ENCODE measurements at places on chromosomes 2 and 18.

- no peak for DNase-seq
Measured at GRCh38 chr2:4762951-4763376, 929.2 kb upstream of the SOX11 start.

- DNase-seq, result peak; percentile 47
Measured at GRCh38 chr2:26018184-26019055, 15.5 kb upstream of the RAB10 start.

- no peak for DNase-seq
Measured at GRCh38 chr2:199329466-199329865, 128.3 kb downstream of the SATB2 start.

DNA sequence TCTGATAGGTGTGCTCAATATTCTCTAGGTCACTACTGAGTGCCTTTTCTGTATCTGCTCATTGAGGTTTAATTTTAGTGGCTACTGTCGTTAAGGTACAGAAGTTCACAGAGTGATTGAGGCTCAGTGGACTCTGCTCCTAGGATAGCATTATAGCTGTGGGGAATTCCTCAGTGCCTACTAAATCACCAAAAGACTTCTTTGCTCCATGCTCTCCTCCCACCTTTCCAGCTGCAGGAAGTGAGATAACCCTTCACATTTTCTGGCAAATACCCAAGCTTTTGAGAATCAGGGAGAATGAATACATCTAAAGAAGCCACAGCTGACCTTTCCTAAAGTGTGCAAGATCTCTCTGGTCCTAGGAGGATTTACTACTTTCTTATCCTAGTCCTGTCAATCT is 95.2 kb upstream of the FSIP2 start:
- DNase-seq, result no peak

DNA sequence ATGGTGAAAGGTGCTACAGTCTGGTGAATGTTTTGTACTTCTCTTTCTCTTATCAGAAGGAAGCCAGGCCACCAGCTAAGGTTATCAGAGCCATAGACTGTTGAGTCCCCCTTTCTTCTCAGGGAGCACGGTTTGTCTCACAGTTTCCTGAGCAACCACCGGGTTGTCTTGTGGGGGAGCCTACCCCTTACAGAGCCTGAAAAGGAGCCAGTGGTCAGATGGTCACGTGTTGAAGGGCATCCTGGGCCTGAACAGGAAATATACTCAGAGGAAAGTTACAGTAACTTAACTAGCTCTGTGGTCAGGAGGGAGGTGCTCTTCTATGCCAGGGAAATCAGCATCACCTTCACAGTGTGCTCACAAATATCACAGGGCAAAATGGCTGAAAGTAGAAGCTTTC is 11.6 kb downstream of the CD28 start:
- no peak for DNase-seq

GRCh38 chr2:45541450-45541849 is 69.6 kb downstream of the SRBD1 start:
- DNase-seq, result no peak

- no peak for DNase-seq
Measured at GRCh38 chr18:58800582-58800981, 64.1 kb upstream of the ZNF532 start.

GRCh38 chr2:70958759-70959158 is 19.7 kb upstream of the ANKRD53 start:
- no peak for DNase-seq

DNA sequence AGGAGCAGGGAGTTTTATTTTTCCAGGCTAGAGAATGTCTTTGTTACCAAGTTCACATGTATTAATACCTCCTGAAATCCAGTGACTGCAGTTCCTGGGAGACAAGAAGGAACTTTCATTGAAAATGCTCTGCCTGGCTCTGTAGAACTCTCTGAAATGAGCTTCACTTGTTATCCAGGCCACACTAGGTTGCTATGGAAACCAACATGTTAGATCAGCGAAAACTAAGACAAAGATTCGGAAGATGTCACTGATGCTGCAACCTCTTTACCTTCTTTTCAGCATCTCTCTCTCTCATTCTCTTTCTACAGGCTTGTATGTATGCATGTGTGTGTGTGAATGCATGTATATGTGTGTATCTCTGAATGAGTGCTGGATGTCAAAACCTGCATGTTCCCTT is 218.5 kb downstream of the TRIB2 start:
- DNase-seq, result no peak

- no peak for DNase-seq
Measured at GRCh38 chr2:172783165-172783898, 47.7 kb downstream of the RAPGEF4 start.

DNA sequence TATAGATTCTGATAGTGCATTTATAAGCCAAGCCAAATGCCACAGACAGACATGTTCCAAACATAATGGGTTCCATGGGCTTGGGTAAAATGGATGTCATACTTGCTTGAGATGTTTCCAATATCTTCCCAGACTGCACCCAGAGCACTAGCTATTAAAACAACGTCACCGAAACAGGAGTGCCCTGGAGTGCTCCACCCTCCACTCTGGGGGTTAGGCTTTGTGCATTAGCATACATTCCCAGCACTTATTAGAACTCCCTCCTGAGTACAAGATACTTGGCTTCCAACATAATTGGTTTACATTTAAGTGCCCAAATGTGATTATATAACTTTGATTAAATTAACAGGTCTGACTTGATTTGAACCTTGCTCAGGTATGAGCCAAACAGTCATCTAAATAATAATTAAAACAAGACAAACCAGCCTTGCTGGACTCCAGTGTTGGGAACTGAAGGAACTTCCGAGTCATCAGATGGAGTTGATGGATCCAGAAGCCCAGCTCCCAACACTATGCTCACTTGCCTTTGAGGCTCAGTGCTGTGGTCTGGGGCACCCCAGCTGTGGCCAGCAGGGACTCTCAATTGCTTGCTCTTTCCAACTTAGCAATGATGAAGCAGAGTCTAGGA is 60.5 kb upstream of the LGALSL start:
- DNase-seq, result no peak

DNA sequence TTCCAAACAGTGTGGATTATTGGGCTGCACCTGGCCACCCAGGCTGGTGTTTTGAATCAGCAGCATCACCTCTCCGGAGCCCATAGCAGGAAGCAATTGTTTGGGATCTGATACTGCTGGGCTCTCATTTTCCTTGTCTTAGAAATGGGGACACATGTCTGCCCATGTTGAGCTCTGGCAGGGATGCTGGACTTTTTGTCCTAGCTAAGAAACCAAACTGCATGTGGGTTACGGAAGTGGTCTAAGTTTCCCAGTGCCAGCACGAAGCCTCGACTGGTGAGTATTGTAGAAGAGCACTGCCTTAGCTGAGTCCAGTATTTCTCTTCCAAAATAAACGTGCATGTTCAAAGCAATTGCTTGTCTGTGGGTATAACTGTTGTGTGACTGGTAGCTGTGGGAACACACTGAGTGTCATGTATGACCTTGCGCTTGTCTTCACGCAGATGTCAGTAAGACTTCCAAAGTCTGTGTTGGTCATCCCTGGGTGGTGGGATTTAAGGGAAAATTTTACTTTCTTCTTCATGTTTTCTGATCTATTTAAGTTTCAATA is 43.6 kb downstream of the SH3RF3 start:
- DNase-seq, result no peak

- DNase-seq, result no peak
Measured at GRCh38 chr2:153770359-153770991, 101.2 kb upstream of the GALNT13 start.

- DNase-seq, result no peak
Measured at GRCh38 chr2:75564026-75564688, 3.4 kb upstream of the EVA1A start.

GRCh38 chr2:112160283-112161250 is 22.4 kb downstream of the FBLN7 start:
- DNase-seq, result no peak

DNA sequence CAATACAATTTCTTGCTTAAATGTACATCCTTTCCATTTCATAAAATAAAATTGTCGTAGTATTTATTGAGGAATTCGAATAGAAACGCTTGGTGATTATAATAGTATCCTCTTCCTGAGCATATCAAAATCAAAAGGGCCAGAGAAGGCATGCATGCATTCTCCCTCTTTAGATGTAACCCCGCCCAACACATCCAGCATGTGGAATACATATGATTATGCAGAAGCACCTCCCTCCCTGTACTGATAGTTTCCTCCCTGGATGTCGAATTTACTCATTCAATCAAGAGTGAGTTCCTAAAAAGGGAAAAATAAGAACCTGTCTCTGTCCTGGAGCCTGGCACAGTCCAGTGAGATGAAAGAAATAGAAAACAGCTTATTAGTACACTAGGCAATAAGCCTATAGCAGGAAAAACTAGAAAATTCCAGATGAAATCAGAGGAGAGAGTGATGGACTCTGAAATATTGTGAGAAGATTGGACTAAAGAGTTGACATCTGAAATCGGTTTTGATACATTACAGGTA is 262.9 kb downstream of the RDH14 start:
- no peak for DNase-seq

DNA sequence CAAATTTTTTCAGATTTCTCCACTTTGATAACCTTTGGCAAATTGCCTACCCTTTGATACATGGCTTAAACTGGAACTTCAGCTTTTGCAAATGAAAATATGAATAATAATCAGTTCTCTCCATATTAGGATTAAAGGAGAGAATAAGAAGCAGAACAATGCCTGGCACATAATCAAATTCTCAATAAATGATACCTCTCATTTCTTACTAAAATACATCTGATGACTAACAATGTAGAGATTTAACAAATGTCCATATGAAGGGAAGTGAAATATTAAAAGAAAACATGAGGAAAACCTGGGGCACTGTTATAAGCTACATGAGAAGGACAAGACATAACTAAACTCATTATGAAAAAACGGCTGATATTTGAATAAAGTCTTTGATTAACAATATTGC is 1103.6 kb downstream of the LRP1B start:
- no peak for DNase-seq

- no peak for DNase-seq
Measured at GRCh38 chr2:150286730-150287362, 200.6 kb downstream of the RND3 start.

- no peak for DNase-seq
Measured at GRCh38 chr2:206935991-206936842, 3.1 kb upstream of the CPO start.

- DNase-seq, result no peak
Measured at GRCh38 chr2:142754182-142754581, 123.3 kb upstream of the KYNU start.

GRCh38 chr18:12302391-12303147 is 5.5 kb upstream of the TUBB6 start:
- peak; percentile 68 for DNase-seq

DNA sequence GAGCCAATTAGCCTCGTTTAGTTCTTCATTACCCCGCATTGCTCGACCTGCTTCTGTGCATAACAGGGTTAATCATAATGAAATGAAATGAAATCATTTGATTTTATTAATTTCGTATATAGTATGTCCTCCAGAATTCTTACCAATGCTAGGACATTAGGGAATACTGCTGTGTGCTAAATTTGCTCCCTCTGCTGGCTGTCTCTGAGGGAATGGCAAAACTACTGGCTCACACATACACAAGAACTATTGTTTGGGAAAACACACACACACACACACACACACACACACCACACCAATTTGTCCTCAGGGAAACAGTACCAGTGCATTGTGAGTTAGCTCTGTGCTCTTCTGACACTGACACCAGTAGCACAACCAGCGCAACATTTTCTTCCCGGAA is 273.3 kb upstream of the TCF4 start:
- no peak for DNase-seq

DNA sequence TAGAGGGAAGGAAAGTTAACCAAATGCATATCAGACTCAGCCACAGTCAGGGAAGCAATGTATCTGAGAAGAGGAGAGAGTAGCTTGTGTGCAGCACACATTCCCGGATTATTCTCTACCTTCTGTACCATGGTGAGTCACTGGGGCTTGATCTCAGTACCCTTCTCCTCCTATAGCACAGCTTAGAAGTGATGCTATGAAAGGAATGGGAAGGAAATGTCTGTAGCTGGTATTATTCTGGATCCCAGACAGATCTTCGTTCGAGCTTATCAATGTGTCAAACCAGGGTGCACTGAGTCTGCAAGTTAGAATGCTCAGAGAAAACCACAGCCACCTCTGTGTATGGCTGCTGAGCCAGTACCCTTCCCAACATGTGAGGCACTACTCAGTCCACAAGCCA is 88.0 kb upstream of the NFU1 start:
- DNase-seq, result no peak

DNA sequence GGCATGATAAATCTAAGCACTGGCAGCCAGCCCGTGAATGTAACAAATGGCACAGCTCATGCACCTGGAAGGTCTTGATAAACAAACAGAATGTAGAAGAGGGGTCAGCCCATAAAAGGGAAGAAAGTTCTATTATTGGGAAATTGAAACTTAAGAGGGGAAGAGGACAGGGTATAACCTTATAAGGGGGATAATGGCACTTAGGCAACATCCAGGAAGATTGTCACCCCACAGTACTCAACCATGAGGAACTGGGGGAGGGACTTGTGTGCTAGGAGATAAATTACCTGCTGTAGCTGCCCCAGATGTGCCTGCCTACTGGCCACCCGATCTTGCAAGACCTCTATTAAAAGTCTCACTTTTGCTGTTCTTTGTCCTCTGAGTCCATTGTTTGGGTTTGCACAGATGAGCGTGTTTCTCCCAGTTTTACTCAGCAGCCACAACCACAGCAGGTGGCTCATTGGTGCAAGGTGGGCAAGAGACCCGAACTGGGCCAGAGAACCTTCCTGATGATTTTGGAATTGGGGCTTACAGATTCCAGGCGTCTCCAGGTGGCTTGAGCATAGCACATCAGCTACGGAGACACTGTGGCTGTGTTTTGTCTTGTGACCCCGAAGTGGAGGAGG is 79.0 kb upstream of the TAF1B start:
- no peak for DNase-seq

- DNase-seq, result peak; percentile 80
Measured at GRCh38 chr2:120323214-120323613, 22.7 kb upstream of the INHBB start.

- no peak for DNase-seq
Measured at GRCh38 chr18:36629836-36630235, 199.0 kb downstream of the TPGS2 start.

GRCh38 chr2:38301969-38302702 is 74.9 kb downstream of the ATL2 start:
- no peak for DNase-seq

DNA sequence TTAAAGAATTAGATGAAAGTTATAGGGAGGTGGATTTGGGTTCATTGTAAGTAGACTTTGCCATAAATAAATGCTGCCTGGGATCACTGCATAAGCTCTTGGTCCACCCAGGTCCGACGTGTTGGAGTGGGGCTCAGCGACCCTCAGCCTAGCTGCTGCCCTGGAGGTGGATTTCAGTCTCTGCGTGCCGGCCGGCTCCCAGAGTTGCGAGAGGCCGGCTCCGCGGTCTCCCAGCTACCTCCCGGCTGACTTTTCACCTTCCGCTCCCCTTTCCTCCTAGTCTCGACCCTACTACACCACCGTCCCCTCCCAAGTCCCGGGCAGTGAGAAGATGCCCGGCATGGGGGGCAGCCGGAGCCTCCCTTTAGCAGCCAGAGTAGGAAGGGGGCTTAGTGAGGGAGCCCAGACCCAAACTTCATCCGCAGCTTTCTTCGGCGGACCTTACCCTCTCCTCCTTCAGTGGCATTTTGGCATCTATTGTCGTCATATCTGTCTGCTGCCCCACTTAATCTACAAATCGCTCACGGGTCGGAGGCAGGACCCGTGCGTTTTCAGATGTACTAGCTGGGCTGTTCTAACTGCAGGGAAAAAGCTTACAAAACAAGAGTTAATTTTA is 8.1 kb downstream of the EMX1 start:
- DNase-seq, result no peak
